ENCODE measurements at places on chromosomes 3 and 15.
A peak's percentile ranks its signal among the peaks of the same experiment; 100 is the strongest.

DNA sequence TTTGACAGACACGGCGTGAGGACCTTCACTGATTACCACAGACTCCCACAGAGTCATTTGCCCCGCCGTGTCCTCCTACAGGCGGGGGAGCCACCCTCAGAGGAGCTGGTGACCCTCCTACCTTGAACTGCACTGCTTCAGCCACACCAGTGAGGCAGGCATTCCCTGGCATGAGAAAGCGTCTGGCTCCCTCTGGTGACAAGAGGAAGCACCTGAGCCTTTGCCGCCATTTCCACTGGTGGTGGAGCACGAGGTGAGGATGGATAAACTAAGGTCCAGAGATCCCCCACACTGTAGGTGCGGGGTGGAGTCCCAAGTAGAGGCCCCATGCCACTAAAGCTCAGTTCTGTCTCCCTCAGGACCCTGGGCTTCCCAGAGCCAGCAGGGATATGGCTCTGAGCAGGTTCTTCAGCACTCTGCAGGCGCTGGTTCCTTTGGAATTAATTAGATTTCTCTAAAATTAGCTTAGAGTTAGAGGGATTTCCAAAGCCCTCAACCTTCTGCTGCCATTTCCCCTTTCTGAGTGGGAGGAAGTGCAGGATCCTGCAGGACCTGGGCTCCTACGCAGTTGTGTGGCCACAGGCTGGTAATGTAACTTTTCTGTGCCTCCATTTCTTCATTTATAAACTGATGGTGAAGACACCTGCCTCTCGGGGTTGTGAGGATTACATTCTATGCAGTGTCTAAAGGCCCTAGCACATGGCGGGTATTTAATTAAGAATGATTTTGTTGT is 224.0 kb downstream of the SLCO3A1 start:
- peak; percentile 62 for DNase-seq

- no peak for DNase-seq
Measured at GRCh38 chr3:62036726-62037125, 336.6 kb downstream of the FEZF2 start.

- no peak for DNase-seq
Measured at GRCh38 chr15:70902107-70902506, 9.5 kb downstream of the LRRC49 start.

DNA sequence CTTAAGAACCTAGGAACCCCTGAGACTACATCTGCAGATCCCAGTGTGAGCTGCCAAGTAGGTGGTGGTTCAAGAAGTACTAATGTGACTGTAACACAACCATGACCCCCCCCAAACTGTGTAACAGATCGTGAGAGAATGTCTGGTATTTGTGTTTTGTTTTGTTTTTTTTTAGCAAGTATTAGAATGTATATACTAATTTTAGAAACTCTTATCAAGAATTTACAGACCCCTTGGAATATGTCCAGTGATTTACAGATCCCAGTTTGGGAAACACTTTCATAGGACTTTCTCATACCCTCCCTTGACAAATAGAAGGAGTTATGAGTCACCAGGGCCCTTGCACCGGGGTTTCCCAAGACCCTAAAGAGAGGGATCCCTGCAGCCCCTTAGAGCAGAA is 79.8 kb downstream of the SEMA5B start:
- no peak for DNase-seq

DNA sequence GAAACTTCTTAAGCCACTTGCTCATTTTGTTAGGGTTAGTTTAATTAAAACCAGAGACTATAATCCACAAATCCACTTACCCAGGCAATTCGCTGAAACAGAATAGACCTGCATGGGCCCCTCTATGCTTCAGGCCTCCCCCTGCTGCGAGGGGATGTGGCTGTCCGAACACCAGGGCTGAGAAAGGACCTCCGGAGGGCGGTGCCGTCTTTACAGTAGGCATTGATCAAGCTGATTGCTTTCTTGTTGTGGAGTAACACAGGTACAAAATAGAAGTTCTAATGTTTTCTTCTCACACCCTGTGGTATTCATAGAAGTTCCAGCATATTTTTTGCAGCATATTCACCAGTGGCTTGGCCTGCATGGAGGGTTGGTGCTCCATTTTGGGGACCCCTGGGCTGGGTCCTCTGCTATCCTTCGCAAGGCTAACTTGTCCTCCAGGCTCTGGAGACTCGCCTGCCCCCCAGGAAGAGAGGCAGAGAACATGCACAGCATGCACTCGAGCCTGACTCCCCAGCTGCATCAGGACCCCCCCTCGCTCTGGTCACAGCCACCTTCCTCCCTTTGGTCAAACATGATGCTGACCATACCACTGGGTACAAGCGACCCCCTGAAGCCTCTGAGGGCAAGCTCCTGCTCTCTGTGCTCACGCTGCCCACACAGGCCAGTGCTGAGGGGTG is 55.3 kb downstream of the TPRA1 start:
- peak; percentile 29 for DNase-seq

GRCh38 chr15:97502038-97502437 is 458.5 kb upstream of the ARRDC4 start:
- no peak for DNase-seq

- no peak for DNase-seq
Measured at GRCh38 chr15:89654301-89654761, 936 bp downstream of the KIF7 start.

DNA sequence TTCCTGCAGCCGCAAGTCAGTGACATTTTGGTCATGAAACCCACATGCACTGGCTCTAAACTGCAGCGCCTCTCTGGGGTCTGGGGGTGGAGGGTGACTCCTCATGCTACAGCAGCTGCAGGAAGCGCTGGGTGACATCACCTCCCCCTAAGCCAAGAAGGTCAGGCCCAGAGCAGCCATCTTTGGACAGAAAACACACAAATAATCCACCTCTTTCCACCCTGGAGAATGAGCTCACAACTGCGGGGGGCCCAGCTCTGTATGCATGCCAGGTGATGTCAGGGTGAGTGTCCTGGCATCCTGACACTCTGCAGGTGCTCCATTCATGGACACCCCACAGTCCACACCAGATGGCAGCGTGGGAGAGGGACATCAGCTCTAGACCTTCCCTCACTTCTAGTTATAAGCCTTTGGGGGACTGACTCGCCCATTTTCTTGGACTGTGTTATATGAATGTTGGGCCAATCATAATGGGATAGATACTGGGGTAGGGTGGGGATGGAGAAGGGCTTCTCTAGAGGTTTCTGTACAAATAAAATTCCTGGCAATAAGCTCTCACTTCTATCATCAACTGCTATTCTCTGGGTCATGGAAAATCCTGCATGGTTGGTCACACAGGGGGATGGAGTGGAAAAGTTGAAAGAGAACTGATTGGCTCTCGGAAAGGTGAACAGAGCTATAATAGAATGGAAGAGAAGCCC is 70.7 kb upstream of the THBS1 start:
- DNase-seq, result no peak

GRCh38 chr15:65130941-65131340 is 2.7 kb downstream of the PDCD7 start:
- DNase-seq, result no peak

DNA sequence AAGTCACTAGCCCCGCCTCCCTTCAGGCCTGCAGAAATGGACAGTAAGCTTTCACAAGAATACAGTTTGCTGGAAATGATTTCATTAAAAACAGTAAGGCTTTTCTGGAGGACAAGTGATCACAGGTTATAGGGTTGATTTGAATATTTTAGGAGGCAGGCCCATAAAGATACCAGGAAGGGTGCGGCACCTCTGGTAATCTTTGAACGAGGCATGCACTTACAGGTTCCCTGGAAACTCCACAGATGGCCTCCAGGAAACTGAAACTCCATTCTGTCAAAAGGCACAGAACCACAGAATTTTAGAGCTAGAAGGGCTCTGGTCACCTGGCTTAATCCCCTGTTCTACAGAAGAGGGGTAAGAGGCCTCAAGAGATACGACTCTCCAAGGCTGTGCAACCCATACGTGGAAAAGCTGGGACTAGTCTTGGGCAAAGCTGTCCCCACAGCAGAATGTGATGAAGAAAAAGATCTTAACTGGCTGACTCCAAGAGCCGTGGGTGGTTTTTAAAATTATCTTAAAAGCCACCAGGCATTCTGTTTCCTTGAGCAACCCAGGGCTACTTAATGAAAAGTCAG is 1.2 kb downstream of the STARD5 start:
- DNase-seq, result no peak

DNA sequence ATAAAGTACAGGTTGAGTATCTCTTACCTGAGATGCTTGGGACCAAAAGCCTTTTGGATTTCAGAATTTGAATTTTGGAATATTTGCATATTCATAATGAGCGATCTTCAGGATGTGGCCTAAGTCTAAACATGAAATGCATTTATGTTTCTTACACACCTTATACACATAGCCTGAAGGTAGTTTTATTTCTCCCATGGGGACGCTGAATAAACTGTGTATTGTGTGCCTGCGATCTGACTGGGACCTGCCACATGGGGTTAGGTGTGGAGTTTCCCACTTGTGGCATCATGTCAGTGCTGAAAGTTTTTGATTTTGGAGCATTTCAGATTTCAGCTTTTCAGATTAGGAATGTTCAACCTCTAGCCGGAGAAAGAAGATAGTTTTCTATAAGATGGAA is 35.5 kb downstream of the UBE2E2 start:
- no peak for DNase-seq

DNA sequence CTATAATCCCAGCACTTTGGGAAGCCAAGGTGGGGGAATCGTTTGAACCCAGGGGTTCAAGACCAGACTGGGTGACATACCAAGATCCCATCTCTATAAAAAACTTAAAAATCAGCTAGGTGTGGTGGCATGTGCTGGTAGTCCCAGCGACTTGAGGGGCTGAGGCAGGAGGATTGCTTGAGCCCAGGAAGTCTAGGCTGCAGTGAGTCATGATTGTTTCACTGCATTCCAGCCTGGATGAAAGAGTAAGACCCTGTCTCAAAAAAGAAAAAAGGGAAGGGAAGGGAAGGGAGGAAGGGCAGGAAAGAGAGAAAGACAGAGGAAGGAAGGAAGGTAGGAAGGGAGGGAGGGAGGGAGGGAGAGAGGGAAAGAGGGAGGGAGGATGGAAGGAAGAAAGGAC is 133.7 kb upstream of the LRRN1 start:
- DNase-seq, result no peak

DNA sequence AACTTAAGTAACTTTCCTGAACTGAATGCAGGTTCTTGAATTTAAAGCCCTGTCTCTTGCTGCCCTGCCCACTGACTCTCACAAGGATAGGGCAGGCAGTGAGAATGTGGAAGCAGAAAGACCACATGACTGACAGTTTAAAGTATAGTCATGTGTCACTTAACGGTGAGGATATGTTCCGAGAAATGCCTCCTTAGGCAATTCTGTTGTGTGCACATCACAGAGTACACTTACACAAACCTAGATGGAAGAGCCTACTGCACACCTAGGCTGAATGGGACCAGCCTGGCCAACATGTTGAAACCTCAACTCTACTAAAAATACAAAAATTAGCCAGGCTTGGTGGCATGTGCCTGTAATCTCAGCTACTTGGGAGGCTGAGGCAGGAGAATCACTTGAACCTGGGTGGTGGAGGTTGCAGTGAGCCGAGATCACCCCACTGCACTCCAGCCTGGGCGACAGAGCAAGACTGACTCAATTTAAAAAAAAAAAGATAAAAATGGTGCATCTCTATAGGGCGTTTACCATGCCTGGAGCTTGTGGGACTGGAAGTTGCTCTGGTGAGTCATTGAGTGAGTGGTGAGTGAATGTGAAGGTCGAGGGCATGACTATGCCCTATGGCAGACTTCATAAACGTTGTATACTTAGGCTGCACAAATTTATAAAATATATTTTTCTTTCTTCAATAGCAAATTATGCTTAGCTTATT is 18.9 kb upstream of the COPG1 start:
- DNase-seq, result no peak

GRCh38 chr3:157135671-157136396 is 24.1 kb downstream of the CCNL1 start:
- DNase-seq, result no peak

DNA sequence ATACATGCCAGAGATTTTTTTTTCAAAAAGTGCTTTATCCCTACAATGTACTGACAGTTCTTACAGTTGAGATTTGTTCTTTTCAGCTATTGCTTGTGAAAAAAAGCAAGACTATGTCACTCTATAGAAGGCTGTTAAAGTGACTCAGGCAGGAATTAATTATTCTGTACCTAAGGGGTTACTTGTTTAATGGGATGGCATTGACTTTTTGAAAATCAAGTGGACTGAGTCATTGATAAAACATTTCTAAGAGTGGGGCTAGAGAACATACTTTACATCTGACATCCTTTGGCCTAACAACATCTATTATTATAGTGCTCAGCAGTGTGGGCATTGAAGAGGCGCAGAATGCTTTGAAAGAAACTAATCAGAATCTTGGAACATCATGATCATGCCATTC is 34.3 kb downstream of the INTS14 start:
- no peak for DNase-seq

DNA sequence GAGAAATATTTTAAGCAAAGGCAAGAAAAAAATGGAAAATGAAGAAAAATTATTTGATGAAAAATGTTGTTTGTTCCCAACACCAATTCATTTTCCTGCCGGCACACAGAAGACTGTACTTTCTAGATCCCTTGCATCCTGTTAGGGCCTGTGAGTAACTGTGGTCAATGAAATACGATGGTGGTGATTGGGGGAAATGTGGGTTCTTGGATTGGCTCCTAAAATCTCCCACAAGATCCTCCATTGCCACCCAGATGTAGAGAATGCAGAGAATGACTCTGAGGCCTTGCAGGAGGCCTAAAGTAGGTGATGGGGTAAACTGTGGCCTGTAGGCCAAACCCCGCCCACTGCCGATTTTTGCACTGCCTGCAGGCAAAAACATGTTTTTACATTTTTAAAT is 46.3 kb upstream of the C3orf70 start:
- no peak for DNase-seq

DNA sequence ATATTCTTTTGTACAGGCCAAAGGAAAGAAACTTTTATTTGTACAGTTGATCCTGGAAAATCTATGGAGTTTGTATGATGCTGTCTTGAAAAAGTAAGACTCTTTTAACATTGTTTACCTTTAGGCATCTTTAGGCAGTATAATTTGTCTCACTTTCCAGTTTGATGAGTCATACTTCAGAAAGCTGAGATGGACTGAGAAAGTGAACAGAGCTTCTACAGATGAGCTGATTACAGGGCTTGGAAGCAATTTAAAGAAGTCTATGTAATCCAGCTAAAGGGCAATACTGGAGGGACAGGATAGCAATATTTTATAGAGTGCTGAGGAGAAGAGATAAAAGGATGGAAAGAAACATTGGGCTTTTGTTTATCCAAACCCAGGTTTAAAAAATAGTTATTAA is 123.5 kb upstream of the GOLGA6L4 start:
- no peak for DNase-seq

DNA sequence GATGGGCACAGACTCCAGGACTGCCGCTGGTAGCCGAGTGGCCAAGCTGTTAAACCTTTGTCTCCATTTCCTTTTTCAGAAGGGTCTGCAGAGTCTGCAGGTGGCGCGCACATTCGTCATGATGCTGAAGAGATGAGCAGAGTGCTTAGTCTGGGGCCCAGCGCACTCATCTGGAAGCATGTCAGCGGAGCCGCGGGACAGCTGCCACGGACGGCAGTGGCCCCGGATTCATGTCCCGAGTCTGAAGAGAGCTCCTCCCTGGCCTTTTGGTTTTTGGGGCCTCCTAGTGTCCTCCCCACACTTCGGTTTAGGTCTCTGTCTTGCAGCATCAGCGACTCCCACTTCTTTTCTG is 42.6 kb downstream of the KLHL25 start:
- no peak for DNase-seq

GRCh38 chr15:66394915-66395314 is 8.2 kb downstream of the MAP2K1 start:
- no peak for DNase-seq
